ENCODE measurements at places on chromosomes 7 and 10. TPM values are rescaled to one million over a fixed set of nuclear protein-coding genes. Genes with fewer than 3 reads are reported as not detected.

The SLC13A1 gene
- total RNA-seq = not detected

The MNX1 gene
- total RNA-seq = 86.5 TPM

The IFIT1 gene
- 0.20 TPM for total RNA-seq

The HTRA1 gene
- total RNA-seq = 3.5 TPM

The GIMAP6 gene
- total RNA-seq = not detected

The SYNPO2L gene
- 0.07 TPM for total RNA-seq

DNA sequence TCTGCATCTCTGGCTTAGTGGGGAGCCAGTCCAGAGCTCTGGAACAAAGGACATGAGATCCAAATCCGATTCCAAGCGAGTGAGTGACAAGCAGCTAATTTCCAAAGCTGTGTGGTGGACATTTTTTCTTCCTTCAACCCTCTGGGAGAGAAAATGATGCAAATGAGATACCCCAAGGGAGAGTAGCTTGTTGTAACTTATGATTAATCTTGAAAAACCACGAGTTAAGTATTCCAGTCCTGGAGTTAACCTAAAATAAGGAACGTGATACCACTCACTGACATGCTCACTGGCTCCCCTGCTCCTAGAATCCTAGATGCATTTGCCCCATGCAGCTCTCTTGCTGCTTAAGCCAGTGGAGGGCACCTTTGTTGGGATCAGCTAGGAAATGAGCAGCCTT lies 116.0 kb upstream of the HABP2 start:
- no peak for DNase-seq

- DNase-seq = no peak
These were observed 50.5 kb upstream of the HBP1 start for GRCh38 chr7:107118109-107118900.

GRCh38 chr10:3140280-3140679 lies 32.3 kb downstream of the PITRM1 start:
- DNase-seq = no peak

- no peak for DNase-seq
These were observed 179.5 kb upstream of the RNF32 start for GRCh38 chr7:156460858-156461627.

DNA sequence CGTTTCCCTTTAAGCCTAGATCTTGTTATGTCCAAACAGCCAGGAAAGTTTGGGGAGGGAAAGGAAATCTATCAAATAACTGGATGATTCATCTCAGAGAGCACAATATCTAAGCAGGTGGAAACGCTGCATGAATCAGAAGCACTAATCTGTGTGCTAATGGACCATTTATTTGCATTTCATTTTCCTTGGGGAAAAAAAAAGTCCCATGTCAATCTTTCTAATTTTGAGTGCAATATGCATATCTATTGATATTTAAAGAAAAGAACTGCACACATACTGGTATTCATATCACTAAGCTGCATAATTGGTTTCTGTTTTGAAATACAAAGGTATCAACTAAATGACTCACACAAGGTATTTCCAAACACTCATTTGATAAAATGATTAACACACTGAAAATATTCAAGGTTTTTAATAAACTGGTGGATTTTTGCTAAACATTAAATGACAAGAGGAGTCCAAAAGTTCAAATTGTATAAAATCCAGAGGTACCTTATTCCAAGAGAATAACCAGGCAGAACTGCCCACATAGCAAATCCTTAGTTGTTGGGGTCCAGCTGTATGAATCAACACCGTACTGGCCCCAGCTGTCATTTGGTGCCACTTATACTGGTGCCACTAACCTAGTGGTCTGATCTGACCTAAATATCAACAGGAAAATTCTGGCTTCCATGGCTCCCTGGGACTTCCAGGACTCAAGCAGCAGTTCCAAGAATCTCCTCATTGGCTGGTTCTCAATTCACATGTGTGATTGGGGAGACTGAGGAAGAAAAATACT lies 122.2 kb upstream of the SP4 start:
- DNase-seq = no peak

GRCh38 chr7:111785076-111785475 lies 222.8 kb upstream of the IMMP2L start:
- DNase-seq = no peak

DNA sequence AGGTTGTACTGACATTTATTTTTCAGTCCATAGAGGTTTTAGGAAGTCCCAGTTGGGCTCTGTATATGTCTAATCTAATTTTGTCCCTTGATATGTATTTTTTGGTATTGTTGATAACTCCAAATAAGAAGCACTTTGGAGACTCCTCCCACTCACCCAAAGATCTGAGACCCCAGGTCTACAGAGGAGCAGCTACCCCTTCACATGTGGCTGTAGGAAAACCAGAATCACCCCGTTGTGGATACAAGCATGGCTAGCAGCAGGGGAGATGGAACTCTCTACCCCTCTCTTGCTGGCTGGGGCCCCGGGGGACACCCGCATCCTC lies 9.4 kb downstream of the HHEX start:
- DNase-seq = no peak

DNA sequence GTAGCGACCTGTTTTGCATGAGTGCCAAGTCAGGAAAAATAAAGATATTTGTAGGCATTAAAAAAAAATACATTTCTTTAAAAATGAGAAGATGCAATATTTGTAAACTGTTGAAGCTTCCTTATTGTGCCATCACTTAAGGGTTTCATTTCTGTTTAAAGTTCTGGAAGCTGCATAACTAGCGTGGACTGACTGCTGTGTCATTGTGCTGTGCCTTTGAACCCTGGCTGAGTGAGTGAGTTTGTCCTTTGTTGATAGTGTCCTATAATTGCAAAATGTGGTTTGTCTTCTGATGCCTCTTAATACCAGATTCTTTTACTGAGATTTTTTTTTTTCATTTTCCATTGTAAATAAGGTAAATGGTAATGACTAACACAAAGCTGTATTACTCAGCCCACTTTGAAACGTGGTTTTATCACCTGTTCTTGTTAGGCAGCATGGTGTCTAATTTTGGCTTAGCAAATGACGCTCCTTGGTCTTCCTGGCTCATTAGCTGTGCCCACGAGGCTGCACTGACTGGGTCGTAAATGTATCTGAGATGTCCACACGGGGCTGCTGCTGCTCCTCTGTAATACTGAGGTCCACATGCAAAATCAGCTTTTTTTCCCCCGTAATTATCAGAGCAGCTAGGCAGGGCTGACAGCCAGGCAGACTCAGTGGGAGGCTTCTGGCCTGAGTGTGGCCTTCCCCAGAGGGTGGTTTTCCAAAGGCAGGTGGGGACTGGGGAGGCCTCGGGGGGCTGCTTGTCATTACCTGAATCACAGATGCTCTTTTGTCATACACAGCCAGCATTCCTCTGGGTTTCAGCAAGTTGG lies 14.8 kb downstream of the ZSCAN25 start:
- DNase-seq = no peak

GRCh38 chr7:90192876-90193750 lies 18.4 kb upstream of the STEAP2 start:
- DNase-seq = no peak
